ENCODE measurements at places on chromosomes 2 and 18.

- DNase-seq, result no peak
Measured at GRCh38 chr2:25936889-25937545, 45.3 kb downstream of the KIF3C start.

GRCh38 chr2:232494542-232494941, 6.9 kb upstream of the ECEL1 start:
- no peak for DNase-seq

GRCh38 chr2:227411320-227411989, 23.7 kb upstream of the SCYGR1 start:
- DNase-seq, result no peak

DNA sequence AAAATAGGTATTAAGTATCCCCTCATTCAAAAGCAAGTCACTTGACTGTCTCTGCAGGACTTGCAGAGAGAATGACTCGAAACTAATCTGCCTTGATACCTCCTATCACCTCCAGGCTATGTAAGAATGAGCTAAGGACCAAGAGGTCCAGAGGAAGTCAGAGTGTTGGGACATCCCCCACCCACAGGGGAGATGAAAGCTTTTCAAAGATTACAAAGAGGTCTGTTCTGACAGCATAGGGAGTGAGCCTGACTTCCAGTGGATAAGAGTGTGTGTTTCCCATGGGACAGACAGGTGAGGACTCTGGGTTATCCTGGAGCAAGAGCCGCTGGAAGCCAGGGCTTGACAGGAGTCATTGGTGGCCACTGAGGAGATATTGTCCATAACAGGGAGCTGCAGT, 85.0 kb upstream of the TACR1 start:
- no peak for DNase-seq

GRCh38 chr2:229370509-229370908, 99.4 kb upstream of the PID1 start:
- no peak for DNase-seq

DNA sequence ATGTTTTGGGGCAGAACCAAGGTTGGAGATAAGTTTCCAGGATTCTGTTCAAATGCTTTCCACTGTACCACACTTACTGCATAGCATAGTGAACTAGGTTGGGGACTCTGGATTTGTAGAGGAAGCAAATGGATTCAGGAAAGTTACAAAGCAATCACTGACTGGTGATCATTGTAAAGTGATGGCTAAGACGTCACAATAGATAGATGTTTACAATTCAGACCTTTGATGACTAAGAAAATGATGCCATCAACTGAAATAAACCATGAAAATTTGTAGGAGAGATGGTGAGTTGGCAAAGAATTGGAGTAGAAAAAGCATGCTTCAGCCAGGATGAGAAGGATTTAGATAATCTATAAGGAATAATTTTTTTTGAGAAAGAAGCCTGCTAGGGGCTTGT, 178.0 kb downstream of the UBE2E3 start:
- no peak for DNase-seq

GRCh38 chr2:72613931-72614330, 211.9 kb downstream of the EXOC6B start:
- no peak for DNase-seq

GRCh38 chr2:187989925-187990623, 301.6 kb upstream of the GULP1 start:
- DNase-seq, result no peak

DNA sequence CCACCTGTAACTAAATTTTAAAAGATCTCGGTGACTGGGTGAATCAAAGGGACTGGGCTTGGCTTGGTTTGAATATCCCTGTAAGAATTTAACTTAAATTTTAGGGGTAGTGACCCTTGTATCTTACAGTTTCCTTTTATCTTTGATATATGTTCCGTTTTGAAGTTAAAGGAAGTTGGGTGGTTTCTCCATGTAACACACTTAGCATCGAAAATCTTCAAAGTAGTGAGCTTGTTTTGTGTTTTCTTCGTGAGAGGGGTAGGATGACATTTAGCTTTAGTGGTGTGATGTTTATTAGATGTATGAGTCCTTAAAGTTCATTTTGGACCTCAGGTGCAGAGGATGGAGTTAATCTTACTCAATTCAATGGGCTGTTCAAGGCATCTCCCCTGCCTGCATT, 1.6 kb downstream of the WDR7 start:
- DNase-seq, result no peak

Measured in stimulated activated CD8-positive, alpha-beta memory T cell treated with anti-CD3 and anti-CD28 coated beads, Interleukin-7, amount 100 ng/mL, for 1 hour (primary cell).